ENCODE measurements at places on chromosomes 5 and 9.
A peak's percentile ranks its signal among the peaks of the same experiment; 100 is the strongest.

GRCh38 chr5:95620870-95621838 is 1.3 kb downstream of the GPR150 start:
- peak; percentile 37 for DNase-seq

DNA sequence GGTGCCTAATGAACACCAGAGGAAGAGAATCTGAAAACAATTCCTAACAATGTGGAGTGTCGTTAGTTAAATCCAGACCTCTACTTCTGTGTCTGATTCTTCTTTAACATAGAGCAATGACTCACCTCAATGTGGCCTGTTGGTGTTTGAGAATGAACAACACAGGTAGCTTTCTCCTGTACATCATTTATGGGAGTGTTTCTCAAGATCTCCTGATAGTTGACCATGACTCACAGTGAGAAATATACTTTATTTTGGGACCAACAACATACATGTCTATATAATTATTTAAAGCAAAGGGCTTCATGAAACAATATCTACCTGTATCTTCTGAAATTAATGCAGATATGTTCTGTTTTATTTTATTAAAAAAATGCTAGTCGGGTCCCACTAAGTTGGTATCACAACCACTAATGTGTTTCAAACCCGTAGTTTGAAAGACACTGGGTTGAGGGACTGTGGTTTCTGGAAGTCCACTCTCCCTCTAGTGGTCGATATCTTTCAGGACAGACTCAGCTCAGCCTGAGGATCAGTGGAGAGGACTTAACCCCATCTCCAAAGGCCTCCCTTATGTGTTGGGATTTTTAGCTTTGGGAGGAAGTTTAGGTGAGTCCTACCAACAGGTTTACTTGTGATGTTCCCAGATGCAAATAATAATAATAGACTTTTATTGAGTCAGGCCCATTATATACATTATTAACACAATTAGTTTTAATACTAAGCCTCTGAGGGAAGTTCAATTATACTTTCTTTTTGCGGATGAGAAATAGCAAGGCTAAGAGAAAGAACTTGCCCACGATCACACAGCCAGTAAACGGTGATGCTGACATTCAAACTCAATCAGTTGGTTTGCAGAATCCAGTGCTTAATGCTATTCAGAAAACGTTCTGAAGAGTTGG is 70.0 kb upstream of the KLF9 start:
- peak; percentile 85 for DNase-seq

GRCh38 chr5:172151661-172152210 is 36.3 kb downstream of the STK10 start:
- no peak for DNase-seq

- DNase-seq = peak; percentile 14
These were observed 56.1 kb downstream of the MEF2C start for GRCh38 chr5:88826646-88827585.

DNA sequence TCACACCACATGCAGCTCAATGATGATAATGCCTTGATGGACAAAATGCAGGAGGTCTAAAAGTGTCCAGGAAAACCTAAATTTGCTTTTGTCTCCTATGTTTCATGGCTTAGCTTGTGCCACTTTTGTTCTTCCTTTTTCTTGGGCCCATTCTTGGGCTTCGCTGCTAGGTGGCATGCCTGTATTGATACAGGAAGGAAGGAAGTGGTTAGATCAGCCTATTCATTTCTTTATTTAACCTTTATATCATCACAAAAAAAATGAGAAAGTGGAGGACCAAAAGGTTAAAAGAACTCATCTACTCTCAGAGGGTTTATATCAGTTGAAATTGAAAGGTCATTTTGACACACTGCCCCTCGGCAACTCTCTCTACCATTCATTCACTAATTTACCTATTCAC is 260.2 kb downstream of the ARHGAP26 start:
- DNase-seq = no peak

DNA sequence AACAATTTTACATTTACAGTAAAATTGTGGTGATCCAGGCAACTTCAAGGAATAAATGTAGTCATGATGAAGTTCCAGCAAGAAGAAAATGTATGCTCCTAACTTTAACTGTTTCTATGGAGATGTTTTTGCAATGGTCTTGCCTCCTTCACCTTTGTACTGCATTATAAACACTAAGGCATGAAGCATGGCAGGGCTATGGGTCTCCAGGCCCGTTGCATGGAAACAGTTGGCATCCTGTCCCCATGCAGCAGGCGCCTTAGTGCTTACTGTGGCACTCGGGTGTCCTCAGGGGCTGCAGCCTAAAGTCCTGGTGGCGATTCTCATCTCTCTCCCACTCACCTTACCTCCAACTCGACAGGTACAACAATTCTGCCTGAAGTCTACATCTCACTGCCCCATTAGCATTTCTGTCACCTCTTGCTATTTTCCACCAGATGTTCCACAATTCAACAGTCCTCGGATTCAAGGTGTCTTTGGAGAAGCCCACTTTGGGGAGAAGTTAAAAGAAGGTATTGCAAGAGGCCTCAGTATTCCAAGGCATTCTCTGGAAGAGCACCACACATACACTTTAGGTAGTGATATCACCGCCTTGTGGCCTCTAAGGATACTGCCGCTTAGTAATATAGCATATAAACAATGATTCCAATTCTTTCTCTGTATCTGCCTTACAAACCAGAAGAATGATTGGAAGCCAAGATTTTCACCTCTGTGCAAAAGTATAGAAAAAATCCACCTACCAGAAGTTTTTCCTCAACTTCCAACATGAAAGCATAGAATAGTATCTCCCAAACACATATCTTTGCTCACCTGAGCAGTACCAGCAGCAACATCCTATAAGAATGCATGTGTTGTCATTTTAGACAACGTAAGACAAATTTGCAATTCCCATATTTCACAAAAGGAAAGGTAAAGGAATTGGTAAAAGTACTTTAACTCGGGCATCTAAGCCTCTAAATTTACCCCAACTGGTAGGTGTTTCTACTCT is 5.1 kb downstream of the LIFR start:
- DNase-seq = peak; percentile 60

DNA sequence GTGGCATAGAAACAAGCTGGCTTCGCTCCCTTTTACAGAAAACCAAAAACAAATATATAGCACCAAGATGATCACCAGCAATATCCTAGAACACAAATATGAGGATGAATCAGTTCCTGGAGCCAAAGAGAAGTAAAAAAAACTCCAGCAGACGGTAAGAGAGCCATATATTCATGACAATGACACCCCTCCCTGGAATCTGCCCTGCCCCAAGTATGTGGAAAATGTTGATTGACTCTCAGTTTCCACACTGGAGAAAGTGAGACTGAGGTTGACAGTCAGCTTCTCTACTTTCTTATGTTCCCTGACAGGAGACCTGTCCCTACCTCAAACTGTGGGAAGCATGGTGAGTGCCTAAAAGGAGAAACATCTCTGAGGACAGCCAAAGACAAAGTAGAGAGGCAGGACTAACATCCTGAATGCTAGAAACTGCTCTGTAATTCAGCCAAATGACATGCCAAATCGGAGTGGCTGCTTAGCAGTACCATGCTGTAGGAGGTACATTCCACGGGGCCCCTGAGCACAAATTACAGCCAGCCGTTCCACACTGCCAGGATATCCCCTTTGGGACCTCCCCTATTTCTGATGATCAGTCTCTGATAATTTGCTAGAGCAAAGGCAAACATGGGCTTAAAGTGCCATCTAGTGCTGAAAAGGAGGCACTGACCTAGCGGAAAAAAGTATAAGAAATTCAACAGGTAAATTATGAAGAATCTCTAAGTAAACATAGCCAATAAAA is 424.0 kb upstream of the RGMB start:
- DNase-seq = peak; percentile 69

DNA sequence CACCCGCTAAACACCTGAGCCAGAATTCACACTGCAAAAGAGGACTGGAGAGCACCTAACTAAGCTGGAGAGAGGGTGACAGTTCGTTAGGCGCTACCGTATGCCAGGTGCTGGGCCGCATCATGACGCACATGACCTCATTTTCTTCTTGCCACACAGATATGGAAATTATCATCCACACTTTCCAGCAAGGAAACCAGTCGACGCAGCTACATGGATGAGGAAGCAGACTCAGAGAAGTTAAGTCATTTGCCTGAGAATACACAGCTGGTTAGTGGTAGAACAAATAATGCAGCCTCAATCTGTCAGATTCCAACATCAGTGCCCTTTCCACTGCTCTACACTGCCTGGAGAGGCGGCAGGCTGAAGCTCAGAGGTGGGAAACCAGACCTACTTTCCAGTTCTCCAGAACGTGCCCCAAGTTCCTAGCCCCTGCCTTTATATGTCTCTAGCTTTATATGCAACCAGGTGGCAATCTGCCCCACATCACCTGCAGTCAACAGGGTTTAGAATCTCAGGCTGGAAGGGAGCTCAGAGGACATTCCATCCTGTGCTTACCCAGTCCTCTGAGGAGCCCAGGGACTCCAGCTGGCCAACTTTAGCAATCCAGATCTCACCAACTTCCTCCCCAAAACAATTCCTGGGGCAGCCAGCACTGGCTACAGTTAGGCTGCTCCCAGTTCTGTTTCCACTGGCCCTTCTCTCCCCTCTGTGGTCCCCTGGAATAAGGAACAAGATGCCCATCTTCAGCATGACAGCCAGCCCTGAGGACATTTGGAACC is 8.8 kb downstream of the TNIP1 start:
- DNase-seq = no peak

DNA sequence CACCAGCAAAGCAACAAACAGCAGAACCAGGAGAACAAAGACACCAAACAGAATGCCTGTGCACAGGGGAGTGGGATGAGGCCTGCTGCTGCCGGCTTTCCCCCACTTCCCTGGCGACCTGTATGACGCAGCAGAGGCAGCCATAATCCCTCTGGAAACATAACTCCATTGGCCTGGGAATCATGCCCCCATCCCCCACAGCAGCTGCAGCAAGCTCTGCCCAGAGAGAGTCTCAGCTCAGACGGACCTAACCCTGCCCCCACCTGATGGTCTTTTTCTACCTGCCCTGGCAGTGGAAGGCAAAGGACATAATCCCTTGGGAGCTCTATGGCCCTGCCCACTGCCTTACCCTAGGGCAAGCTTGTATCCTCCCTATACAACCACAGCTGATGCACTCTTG is 81.8 kb upstream of the FANCC start:
- DNase-seq = no peak

DNA sequence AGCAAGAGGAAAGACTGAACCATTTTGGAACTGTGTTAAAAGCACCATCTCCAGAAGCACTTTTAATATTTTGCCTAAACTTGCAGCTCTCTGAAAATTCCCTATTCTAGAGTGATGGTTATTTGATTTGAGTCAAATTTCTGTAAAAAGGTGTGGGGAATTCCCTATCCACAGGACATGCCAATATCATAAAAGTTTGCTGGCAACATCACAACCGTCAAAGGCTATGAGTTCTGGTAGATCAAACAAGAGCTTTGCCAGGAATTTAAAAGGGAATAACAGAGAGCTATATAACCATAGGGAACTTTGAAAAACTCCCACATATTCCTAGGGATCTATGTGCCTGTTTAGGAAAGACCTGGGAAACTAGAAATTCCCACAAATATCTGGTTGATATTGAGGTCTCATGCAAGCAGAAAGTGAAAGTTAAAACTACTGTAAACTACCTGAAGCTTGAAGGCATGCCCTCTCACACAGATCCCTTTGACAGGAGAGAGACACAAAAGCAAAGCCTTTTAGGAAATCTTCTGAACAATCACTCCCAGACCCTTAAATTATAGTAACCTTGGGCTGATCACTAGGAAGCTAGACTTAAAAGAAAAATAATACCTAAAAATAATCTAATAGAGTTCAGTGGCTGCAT is 549.9 kb downstream of the ANXA1 start:
- DNase-seq = no peak

DNA sequence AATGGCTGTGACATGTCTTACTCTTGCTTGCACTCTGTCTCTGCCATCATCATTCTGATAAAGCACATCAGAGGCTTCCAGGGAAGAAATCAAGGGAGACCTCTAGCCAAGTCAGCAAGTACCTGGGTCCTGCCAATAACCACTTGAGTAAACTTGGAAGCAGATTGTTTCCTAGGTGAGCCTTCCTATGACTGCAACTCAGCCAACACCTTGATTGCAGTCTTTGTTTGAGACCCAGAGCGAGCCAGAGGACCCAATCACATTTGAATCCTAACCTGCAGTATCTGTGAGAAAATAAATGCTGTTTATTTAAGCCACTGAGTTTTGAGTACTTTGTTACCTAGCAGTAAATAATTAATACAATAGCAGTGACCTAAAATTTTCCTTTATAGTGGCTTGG is 356.8 kb upstream of the CHD1 start:
- no peak for DNase-seq

DNA sequence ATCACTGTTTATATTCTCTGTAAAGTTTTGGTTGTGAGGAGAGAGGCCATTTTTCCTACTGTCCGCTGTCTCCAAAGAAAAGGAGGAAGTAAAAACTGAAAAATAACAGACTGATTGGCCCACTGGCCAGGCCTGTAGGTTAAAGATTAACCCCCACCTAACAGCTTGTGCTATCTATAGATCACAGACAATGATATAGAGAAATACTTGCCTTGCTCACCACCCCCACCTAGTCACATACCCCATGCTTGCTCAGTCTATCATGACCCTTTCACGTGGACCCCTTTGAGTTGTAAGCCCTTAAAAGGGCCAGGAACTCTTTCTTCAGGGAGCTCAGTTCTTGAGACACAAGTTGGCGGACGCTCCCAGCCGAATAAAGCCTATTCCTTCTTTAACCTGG is 357.4 kb downstream of the PRDM9 start:
- no peak for DNase-seq

DNA sequence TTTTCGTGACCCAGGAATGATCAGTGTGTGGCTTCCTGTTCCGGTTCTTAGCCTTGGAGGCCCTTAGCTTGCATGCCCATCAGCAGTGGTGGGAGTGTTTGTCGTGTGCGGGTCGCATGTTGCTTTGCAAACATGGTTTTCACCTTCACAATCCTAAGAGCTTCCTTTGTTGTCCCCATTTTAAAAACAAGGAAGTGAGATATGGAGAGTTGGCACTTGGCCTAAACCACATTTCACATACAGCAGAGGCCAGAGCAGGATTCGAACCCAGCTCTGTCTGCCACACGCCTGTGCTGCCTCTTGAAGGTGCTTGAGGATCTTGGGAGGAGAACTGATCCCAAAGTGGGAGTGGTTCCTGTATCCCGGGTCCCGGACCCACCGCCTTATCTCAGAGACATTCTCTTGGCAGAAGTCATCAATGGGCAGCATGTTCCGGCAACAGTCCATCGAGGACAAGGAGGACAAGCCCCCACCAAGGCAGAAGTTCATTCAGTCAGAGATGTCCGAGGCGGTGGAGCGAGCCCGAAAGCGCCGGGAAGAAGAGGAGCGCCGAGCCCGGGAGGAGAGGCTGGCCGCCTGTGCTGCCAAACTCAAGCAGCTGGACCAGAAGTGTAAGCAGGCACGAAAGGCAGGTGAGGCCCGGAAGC is 38.2 kb upstream of the POMT1 start:
- DNase-seq = no peak

GRCh38 chr9:129698254-129698757 is 32.9 kb downstream of the PRRX2 start:
- DNase-seq = peak; percentile 7

DNA sequence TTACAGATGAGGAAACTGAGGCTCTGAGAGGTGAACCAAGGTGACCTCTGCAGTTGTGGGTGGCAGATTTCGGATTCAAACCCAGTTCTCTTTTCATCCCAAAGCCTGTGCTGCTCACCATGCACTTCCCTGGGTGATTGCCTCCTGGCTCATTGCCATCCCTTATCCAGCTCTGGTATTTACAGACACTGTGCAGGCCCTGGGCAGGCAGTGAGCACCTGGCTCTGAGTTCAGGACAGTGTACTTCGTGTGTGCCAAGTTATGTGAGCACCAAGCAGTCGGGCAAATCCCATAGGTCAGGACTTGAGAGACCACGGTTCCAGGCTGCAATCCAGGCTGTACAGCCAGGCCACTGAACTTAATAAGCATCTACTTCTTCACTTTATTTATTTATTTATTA is 1.4 kb downstream of the LRSAM1 start:
- DNase-seq = no peak

- no peak for DNase-seq
These were observed 8.8 kb downstream of the GARNL3 start for GRCh38 chr9:127273326-127273725.
